ENCODE measurements at places on chromosomes 5 and 9. TPM values are rescaled to one million over a fixed set of nuclear protein-coding genes. Genes with fewer than 3 reads are reported as not detected.
A peak's percentile ranks its signal among the peaks of the same experiment; 100 is the strongest.

DNA sequence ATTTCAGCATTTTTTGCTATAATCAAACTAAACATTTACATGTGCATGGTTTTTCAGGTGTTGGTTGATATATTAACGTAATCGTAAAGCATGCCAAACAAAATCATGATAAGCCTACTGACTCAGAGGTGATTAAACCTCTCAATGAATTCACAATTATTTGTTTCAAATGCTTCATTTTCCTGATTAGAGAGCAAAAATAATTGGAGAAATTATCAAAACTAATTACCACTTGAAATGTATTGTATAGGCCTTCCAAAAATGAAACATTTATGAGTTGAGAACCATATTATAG is 45.7 kb upstream of the JMY start:
- H3K27ac ChIP-seq, result no peak overlapping the region
- no peaks in the 10 kb centered on the region for H3K4me1 ChIP-seq

DNA sequence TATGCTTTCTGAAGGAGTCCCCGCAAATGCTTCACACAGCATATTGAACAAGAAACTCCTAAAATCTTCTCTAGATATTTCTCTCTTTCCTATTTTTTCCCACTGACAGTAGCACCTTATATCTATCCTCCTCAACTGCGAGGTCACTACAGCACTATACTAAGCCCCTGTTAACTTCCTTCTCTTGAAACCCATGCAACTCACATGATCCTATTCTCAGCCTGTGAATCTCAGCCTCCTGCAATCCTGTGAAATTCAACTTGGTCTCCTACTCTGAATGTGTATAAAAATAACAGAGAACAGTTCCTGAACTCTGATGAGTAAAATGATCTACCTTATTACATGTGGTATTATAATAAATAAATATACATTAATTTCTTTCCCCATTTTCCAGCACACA is 6.1 kb upstream of the PLGRKT start:
- no peaks in the 10 kb centered on the region for H3K36me3 ChIP-seq
- no peak overlapping the region for H3K4me3 ChIP-seq
- H3K4me1 ChIP-seq, result no peaks in the 10 kb centered on the region
- no peak overlapping the region for H3K27ac ChIP-seq

GRCh38 chr9:111076519-111076918 is 38.2 kb upstream of the LPAR1 start:
- no peaks in the 10 kb centered on the region for H3K4me1 ChIP-seq
- H3K27ac ChIP-seq, result peak overlapping the region; percentile 79
- no peak for DNase-seq
- no peaks in the 10 kb centered on the region for H3K27me3 ChIP-seq

DNA sequence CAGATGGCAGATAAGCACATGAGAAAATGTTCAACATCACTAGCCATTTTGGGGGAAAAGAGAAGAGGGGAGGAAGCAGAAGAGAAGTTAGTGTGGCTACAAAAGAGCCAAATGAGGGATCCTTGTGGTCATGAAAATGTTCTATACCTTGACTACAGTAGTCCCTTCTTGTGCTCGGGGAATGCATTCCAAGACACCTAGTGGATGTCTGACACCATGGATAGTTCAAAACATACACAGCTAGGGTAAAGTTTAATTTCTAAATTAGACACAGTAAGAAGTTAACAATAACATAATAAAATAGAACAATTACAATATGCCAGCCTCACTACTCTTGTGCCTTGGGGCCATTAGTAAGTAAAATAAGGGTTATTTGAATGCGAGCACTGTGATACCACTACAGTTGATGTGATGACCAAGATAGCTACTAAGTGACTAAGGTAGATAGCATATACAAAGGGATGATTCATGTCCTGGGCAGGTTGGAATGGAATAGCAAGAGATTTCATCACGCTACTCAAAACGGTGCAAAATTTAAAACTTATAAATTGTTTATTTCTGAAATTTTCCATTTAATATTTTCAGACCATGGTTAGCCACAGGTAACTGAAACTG is 344.1 kb downstream of the NR2F1-AS1 start:
- H3K4me3 ChIP-seq, result no peak overlapping the region
- no peak overlapping the region for H3K27ac ChIP-seq
- DNase-seq, result no peak
- H3K4me1 ChIP-seq, result no peaks in the 10 kb centered on the region
- no peaks in the 10 kb centered on the region for H3K36me3 ChIP-seq
- H3K27me3 ChIP-seq, result no peaks in the 10 kb centered on the region

DNA sequence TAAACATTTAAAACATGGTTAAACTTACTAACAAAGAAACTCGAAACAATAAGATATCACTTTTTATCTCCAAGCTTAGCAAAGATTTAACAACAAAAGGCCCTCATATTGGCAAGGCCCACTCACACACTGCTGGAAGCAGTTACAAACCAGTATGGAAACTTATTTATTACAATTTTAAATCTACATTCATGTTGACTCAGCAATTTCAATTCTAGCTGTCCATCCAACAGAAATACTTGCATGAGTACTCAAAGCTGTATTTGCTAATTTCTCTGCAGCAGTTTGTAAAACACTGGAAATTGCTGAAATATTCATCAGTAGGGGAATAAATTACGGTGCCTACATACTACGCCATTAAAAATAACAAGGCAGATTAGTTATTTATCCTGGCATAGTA is 2.8 kb upstream of the DNAJA1 start:
- no peak overlapping the region for H3K27ac ChIP-seq
- peaks cover 45% of the 10 kb centered on the region for H3K4me1 ChIP-seq
- peaks cover 31% of the 10 kb centered on the region for H3K36me3 ChIP-seq
- no peaks in the 10 kb centered on the region for H3K27me3 ChIP-seq

DNA sequence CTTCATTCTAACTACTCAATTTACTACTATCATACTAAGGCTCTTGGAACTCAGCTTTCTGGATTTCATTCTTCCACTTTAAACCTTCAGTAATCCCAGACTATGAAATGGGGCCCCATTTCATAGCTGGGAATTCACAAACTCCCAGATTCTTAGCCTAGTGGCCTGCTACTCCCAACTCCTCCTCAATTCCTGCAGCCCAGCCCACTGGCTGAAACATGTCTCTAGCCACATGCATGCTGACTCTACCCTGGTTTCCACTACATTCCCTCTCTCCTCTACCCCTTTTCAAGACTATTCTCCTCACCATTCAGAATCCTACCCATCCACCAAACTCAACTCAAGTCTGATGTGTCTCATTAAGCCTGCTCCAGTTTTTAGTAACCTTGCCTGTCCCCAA is 370.6 kb downstream of the BNC2 start:
- DNase-seq, result no peak
- no peaks in the 10 kb centered on the region for H3K36me3 ChIP-seq
- no peak overlapping the region for H3K27ac ChIP-seq
- H3K27me3 ChIP-seq, result no peaks in the 10 kb centered on the region
- no peaks in the 10 kb centered on the region for H3K4me1 ChIP-seq
- H3K4me3 ChIP-seq, result no peak overlapping the region

DNA sequence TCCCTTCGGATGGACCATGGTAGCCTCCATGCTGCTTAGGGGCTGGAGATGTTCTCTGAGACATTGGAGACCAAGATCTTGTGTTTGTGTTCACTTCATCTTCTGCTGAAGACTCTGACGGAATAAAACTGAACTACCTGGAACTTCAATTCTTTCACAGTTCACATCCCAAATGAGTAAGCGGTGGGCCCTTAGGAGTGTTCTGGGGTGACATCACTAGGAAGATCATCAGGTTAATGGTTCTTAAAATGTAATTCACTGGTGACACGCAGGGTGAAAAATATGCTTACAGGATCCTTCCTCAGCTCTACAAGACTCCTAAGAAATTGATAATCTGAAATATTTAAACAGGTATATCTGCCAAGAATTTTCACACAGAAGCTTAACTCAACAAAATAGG is 561.5 kb downstream of the SEMA5A start:
- no peak overlapping the region for H3K4me3 ChIP-seq
- H3K4me1 ChIP-seq, result no peaks in the 10 kb centered on the region
- no peaks in the 10 kb centered on the region for H3K27me3 ChIP-seq
- no peak overlapping the region for H3K27ac ChIP-seq

RNF183 gene
- not detected for total RNA-seq

MYMK gene
- total RNA-seq, result not detected

ZNF484 gene
- 21.8 TPM for total RNA-seq

CCDC192 gene
- total RNA-seq, result not detected

All from spleen (tissue), 13 donors.